ENCODE measurements at places on chromosomes 2 and 18.

DNA sequence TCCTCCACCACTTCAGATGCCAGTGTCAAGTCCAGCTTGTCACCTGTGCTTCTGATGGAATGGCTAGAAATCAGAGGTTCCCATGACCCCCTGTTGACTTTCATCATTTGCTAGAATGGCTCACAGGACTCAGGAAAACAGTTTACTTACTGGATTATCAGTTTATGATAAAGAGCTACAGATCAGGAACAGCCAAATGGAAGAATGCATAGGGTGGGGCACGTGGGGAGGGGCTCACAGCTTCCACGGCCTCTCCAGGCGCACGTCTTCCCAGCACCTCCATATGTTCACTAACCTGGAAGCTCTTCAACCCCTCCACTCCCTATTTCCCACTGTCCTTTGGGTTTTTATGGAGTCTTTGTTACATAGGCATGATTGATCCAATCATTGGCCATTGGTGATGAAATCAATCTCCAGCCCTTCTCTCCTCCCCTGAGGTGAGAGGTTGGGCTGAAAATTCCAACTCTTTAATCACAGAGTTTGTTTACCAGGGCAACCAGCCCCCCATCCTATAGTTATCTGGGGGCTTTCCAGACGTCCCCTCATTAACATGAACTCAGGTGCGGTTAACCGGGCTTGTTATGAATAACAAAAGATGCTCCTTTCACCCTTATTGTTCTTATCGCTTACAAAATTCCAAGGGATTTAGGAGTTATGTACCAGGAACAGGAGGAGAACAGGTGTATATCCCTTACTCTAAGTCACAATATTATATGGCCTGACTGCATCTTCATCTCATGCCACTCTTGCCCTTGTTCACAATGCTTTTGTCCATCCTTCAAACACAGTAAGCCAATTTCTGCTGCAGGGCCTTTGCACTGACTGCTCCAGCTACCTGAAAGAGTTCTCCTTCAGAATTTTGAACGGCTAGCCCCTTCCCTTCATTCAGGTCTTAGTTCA is 35.2 kb downstream of the ANXA4 start:
- no peak for ATAC-seq

DNA sequence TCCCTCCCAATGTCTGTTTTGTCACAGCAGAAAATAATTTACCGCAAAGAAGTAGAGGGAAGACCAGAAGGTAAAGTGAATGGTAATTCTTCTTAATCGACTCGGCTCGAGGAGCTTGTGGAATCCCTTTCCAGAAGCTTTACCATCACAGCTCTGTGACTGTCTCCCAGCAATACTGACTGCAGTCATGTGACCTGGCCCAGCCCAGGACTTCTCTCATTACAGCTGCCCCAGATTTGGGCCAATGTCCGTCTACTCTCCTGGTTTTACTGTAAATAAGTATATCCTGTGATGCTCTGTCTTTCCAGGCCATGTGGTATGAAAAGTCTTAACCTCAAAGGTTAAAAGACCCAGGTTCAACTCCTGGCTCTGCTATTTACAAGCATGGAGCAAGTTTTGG is 18.9 kb upstream of the ELOA2 start:
- ATAC-seq: no peak

- peak; percentile 86 for ATAC-seq
Measured at GRCh38 chr2:12493031-12493513, 223.7 kb upstream of the TRIB2 start.

DNA sequence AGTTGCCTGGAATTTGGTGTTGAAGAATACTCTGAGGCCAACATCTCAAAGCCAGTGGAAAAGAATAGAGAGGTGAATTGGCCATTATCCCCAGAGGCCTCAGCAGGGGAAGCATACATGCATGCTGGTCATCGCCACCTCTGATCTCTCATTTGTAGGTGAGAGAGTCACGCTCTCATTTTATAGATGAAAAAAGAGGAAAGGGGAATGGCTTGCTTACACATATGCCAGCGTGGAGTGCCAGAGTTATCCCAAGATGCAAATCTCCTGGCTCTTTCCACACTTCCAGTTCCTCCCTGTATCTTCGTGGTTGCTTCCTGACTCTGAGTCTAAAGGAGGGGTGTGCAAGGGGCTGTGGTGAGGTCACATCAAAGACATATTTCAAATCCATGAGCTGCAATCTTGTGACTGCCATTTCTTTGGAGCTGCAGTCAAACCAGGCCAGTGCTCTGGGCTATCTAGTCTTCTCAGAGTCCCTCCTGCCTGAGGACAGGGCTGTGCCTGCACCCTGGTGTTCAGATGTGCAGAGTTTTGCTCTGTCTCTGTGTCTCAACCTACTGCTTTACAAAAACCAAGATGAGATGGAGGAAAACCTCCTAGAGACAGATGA is 324.7 kb downstream of the MYCN start:
- ATAC-seq: no peak

GRCh38 chr2:85564144-85564563 is 2.9 kb upstream of the GGCX start:
- ATAC-seq: no peak

DNA sequence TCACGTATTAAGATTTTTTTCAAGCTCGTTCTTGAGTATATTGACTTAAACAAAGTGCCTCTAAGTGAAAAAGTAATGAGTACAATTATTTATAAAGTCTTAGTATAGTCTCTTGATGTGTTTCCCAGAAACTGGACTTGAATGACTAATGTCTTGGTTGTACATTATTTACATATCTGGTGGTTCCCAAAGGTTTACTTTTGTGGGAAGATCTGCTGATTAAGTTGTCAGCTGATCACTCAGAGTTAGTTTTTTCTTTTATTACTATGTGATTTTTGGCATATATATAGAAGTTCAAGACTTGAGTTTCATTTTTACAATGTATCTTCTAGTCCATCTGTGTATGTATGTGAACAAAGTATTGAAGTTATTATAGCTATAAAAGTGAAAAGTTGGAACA is 29.5 kb downstream of the RNF144A start:
- peak; percentile 35 for ATAC-seq

DNA sequence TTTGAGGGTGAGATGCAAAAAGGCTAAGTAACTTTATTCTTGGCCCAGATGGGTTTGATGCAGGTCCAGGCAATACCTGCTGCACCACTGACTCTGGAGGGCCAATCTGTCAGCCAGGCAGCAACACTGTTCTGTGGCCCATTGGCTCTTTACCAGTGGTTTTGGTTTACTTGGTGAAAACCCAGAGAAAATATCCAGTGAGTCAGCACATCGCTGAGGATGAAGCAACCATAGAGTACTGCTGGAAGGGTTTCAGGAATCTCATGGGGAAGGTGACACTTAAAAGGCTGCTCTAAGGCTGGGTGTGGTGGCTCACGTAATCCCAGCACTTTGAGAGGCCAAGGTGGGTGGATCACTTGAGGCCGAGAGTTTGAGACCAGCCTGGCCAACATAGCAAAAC is 192.5 kb upstream of the FAM98A start:
- ATAC-seq: no peak

GRCh38 chr2:47065343-47065742 is 89.8 kb downstream of the STPG4 start:
- ATAC-seq: no peak

DNA sequence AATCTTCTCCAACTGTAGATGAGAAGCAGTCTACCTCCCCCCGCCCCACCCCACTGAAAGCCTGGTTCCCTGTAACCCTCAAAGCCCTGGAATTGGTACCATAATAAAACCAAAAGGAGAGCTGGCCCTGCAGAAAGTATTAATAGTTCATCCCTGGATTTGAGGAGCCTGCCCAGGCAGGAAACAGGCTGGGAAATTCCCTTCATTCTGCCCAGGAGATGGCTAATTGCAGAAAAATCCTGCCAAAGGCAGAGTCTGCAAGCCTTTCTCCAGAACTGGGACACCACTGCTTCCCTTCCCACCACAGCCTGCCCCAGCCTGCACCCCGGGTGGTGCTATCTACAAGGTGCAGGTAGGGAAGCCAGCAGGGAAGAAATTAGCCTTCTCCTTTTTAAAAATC is 16.3 kb downstream of the GKN2 start:
- ATAC-seq: no peak

- no peak for ATAC-seq
Measured at GRCh38 chr2:199740111-199740428, 110.9 kb downstream of the FTCDNL1 start.

DNA sequence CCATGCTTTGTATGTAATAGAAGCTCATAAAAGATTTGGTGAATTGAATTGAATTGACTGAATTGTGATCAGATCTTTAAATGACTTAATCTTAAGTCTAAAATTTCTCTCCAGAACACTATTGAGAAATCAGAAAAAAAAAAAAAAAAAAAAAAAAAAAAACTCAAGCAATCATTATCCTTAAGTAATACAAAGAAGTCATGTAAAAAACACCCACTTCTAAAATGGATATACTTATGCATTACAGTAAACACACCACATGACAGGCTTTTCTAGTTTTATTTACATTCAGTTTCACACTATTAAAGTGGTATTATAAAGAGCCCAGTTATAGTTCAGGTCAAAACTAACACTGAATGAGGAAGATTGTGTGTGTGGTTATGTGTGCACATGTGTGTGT is 84.9 kb upstream of the GLS start:
- no peak for ATAC-seq

GRCh38 chr18:31626409-31626808 is 34.7 kb downstream of the TTR start:
- no peak for ATAC-seq

DNA sequence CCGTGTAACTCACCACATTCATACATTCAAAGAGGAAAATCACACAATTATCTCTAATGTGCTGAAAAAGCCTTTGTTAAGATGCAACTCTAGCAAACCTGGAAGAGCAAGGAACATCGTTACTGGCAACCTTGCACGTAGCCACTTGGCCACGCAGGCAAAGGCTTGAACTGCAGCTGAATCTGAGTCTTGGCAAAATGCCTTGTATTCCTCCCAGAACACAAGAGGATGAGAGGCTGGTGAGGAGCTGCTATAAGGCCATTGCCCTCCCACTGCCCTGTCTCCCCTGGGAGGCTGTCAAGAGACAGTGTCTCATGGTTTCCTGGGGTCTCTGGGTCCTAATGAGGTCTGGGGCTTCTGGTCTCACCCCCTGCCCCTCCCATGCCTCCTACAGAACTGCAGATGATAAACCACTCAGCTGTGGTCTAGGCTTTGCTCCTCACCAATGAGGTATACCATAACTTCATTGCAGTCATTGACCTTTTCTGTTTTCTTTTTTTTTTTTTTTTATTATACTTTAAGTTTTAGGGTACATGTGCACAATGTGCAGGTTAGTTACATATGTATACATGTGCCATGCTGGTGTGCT is 141.4 kb downstream of the SPP2 start:
- ATAC-seq: no peak

DNA sequence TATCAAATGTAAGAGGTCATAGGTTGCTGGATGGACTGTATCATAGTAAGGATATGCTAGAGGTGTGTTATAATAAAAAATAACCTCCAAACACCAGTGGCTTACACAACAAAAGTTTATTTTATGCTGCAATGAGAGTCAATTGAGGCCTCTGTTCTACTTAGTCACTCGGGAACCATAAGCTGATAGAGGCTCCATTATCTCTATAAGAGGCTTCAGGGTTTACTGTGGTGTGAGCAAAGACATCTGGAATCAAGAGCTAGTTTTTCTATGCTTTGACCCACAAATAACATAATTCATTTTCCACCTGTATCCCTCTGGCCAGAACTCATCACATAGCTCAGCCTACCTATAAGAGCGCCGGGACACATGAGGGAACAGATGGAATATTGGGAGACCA is 47.5 kb upstream of the NEMP2 start:
- ATAC-seq: no peak

GRCh38 chr18:78154444-78154843 is 825.2 kb upstream of the SALL3 start:
- peak; percentile 32 for ATAC-seq
